ENCODE measurements at places on chromosomes 6 and 20. TPM values are rescaled to one million over a fixed set of nuclear protein-coding genes. Genes with fewer than 3 reads are reported as not detected.

DNA sequence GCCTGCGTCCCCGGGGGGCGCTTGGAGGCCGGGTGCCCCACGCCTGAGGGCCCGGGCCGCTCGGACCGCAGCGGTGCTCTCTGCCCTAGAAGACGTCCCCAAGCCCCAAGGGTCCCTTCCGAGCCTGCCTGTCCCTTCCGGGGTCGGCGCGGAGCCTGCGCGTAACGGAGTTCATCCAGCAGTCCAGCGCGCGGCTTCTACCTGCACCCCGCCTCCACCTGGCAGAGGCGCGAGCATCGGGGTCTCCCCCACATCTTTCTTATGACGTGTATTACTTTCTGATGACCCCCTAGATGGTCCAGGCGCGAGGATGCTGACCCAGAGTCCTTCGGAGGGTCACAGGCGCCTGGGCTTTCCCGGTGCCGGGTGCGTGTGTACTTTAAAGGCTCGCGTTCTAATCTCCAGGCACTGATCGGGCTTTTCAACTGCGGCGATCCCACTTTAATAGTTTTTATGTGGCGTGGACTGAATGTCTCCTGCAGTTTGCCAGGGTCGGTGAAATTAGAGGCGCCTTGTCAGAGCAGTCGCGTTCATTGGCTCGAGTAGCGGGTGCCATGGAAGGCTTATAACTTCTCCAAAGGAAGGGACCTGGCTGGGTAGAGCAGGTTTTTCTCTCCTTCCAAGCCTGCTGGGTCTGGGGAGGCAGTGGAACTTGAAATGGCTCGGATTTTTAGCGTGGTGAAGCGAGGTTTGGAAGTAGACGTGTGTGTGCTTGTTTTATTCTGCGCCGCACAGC, 912 bp downstream of the EYA4 start:
- DNase-seq = no peak

DNA sequence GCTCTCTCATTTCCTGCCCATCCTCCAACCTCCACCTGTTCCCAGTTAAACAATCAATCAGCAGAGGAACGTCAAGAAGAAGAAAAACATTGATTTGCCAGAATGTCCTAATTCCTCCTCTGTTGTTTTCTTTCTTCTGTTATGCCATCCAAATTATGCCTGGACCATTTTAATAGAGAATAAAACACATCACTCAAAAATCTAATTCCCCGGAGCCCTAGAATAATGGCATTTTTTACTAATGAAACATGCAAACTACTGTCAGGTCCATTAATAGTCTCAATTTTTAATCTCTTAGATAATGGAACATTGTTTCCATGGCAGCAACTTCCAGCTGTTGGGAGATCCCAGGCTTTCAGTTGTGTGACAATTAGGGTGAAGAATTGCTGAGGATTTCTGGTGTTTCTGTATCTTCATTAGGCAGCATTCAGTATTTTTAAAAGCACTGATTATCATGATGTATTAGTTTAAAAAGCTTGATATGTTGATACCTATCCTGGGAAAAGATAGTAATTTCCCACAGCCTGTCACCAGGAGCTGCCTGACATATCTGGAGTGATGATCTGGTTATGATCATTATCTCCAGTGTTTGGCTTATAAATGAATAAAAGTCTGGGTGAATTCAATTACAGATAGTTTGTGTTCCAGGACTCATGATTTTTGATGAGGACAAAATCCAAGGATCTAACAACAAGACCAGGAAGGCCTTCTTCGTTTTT, 209.8 kb downstream of the TPBG start:
- no peak for DNase-seq

GRCh38 chr6:22598339-22598738, 29.0 kb downstream of the HDGFL1 start:
- peak; percentile 55 for DNase-seq

- no peak for DNase-seq
Measured at GRCh38 chr6:74891349-74891831, 314.5 kb downstream of the COL12A1 start.

DNA sequence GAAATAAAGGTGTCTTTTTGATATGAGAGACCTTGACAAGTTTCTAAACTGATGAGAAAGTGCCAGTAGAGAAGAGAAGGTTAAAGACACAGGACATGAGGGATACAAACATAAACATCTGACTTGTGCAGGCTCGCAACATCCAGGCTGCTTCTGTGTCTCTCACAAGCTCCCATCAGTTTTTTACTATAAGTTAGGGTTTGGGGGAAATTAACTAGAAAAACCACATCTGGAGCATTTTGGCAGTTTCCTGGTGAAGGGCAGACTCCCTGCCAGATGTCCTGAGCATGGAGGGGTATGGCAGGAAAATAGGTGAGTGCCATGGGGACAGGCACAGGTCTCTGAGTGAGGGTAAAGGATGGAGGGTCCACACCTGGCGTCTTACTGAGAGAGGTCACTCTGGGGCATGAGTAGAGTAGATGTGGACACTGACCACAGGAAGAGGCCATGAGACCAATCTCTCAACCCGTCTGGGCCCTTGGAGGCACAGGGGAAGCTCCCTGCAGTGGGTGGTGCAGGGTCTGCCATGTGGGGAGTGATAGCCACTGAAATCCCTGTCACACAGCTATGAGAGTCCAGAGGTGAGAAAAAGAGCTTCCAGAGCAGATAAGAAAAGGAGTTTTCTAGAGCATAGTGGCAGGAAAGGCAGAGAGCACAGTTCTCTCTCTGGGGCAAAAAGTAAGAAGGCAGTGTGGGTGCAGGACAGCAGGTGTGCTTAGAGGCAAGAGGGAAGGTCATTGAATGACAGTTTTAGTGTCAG, 193.3 kb upstream of the SYNDIG1 start:
- no peak for DNase-seq

- no peak for DNase-seq
Measured at GRCh38 chr6:93183531-93183972, 235.8 kb downstream of the EPHA7 start.

DNA sequence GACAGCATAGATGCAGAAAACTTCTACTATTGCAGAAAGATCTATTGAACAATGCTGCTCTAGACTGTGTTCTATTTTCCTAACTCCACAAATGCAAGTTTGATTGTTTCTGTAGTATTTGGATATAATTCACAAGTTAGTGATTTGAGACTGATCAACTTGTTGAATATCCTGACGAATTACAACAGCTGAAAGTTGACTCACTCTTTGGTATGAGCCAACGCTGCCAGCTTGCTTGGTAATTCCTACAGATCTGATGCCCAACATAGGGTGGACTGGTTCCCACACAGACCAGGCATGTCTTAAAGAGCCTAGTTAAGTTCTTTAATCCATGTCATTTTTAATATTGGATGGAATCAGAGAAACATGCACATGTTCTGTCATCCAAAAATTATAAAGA, 231.0 kb upstream of the RAB32 start:
- peak; percentile 31 for DNase-seq

- no peak for DNase-seq
Measured at GRCh38 chr6:133894369-133894768, 5.5 kb downstream of the TCF21 start.

DNA sequence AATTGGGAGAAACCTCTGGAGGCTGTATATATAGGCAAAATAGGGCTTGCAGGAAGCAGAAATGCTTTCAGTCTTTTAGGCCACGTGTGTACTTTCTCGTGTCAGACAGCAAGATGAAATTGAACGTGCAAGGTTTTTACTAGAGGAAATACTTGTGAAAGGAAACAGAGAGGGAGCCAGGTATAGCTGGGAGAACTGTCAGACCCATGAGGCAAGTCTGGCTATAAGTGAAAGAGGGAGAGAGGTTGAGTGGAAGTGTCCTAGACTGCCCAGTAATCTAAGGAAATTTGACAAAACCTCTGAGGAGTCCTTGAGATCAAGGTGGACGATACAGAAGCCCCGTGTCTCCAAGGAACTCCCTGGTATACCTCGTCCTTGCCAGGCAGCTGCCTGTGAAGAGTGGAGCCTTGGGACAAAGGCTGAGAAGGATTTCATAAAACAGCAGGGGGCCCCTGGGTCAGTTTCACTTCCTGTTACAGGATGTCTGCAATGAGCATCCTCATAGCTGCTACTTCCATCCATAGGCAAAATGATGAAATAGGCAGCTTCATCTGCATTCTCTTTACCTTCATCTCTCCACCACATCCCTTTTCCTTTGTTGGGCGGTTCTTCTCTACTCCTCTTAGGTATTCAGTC, 114.4 kb upstream of the MAP3K7 start:
- peak; percentile 1 for DNase-seq

DNA sequence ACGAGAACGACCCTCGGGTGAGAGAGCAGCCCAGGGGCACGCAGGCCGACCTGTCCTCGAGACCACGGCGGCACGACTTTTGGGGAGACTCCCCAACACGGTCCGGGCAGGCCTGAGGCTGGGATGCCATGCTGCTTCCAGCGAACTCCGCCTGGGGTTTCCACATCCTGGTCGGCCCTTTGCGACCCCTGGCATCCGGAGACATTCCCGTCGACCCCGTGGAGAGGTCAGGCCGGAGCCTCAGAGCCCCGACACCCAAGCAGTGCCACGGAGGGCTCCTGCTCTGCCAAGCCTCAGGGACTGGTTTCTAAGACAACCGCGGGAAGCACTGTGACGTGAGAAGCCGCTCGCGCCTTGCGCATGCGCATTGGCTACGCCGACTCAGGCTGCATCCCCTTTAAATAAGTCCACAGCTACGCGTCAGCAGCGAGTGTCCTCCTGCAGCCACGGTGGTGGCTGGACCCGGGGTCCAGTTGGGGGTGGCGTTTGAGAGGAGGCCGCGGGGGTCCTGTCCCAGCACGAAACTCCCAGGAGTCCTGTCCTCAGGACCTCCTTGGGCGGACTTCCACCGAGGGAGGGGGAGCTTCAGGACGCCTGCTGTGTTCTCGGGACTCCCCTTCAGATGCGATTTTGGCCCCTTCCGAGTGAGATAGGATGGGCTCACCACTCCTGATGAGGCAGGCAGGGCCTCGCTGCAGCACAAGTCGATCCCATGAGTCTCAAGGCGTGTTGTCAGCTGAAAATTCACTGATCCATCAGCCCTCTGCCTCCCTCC, 1089.3 kb upstream of the DEFB115 start:
- DNase-seq = no peak

DNA sequence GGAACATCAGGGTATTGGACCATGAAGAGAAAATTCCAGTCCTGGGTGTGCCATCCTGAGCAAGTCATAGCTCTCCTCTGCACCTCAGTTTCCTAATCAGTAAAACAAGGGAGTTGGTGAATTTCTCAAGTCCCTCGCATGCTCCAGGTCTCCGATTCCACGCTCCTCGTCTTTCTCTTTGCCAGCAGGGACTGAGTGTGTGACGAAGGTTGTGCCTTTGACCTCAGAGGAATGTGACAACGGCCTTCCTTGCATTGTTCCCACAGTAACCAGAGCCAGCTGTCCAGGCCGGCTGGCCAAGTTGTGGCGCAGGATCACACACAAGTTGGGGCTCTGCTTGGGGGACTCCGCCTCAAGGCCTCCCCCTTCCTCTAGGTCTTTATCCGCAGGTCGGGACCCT, 217.3 kb downstream of the ATXN1 start:
- DNase-seq = no peak

DNA sequence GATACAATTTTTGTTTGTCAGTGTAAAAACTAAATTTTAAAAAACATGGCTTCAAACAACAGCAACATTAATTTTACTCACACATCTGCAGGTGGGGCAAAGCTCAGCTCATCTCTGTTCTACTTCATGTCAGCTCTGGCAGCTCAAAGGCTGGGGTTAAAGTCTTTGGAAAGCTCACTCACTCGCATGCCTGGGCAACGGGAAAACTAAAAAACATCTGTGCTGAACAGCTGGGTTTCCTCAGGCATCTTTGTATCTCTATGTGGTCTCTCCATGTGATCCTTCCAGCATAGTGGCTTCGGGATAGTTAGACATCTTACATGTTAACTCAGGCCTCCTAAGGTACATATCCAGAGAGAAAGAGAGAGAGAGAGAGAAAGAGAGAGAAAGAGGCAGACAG, 499.6 kb downstream of the RFPL4B start:
- DNase-seq = no peak

DNA sequence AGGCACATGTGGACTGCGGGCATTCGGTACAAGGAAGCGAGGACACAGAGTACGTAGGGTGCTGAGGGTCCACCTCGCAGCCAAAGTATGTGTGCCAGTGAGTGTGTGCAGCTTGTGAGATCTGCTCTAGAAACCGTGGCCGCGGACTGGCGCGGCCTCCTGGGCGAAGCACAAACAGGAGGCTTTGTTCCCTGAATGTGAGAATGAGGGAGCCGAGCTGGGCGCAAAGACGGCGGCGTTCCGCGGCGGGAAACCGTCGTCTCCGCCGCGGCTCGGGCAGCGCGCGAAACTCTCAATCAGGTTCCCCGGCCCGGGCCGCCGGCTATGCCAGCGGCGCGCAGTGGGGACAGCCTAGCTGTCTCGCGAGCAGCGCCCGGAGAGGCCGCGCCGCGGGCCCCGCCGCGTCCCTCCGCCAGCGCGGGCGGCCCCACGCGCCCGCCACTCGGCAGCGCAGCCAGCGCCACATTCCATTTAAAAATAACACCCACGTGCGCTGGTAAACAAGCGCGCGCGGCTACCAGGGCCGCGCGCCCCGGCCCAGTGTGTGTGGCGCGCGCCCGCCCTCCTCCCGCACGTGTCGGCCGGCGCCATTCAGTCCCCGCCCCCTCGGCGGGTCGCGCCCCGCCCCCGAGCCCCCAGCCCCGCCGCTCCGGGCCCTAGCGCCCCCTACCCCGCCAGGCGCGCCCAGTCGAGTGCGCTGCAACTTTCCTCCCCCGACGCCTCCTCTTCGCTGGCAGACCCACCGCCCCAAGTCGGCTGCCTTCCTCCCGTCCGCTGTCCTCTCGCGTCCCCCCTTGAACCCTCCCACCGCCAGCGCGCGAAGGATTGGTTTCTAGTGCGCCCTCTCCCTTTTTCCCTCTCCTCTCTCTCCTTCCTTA, 3.0 kb upstream of the FOXO3 start:
- DNase-seq = peak; percentile 65

DNA sequence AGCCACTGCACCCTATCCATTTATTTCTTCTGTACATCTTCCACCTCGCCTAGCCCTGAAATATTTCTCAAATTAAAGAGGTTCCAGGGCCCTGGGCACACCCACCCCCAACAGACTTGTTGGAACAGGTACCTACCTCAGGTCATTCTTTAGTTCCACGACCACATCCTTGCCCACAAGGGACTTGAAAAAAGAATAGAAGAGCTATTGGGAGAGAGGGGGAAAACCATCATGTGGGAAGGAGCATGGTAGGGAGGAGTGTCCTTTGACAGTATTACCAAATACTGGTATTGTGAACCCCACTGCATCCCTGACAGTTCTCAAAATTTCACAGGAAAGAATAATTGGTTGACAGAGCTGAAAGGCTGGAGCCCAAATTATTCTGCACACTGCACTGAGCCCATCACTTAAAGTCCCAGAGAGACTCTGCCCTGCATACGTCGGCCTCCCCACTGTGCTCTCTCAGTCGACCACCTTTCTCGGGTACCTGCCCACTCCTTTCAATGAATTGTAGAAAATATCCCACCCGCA, 762 bp downstream of the LSM2 start:
- no peak for DNase-seq

GRCh38 chr6:73964241-73964854, 268.3 kb downstream of the CD109 start:
- DNase-seq = peak; percentile 12

- no peak for DNase-seq
Measured at GRCh38 chr6:33909737-33910136, 105.9 kb upstream of the MLN start.

Gene MGME1
- total RNA-seq = 27.4 TPM

Gene PTCRA
- not detected for total RNA-seq

Gene OR2W1
- total RNA-seq = not detected

Gene ASIP
- not detected for total RNA-seq

Gene MTG2
- 19.9 TPM for total RNA-seq

Gene VNN1
- total RNA-seq = 0.20 TPM

Gene MEI4
- not detected for total RNA-seq

Gene XKR7
- 0.05 TPM for total RNA-seq

All from M059J (cell line).